ENCODE measurements at places on chromosomes 3 and 15. TPM values are rescaled to one million over a fixed set of nuclear protein-coding genes. Genes with fewer than 3 reads are reported as not detected.

- DNase-seq = no peak
Observed at GRCh38 chr3:18591120-18591519, 166.0 kb upstream of the SATB1 start.

GRCh38 chr3:71584394-71585011 is 975 bp upstream of the FOXP1 start:
- peak; percentile 67 for DNase-seq

The ICE2 gene
- polyA plus RNA-seq = 93.7 TPM

The KIF23 gene
- polyA plus RNA-seq = 35.0 TPM

The WDR93 gene
- polyA plus RNA-seq = 3.4 TPM

DNA sequence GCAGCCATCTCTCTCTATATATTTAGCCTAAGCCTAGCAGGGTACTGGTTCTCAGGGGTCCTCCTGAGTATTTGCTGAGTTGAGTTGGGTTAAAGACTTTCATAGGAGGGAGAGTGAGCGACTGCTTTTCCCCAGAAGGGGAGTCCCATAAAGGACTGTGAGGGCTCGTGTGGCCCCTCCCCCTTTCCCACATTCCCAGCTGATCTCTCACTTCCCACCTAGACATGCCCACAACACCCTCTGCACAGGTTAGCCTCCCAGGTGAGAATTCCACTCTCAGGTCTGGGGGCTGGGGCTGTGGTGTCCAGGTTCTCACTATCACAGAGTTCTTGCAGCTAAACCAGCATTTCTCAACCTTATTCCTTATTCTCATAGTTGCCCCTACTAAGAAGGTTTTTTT is 15.8 kb downstream of the EPHB1 start:
- no peak for DNase-seq

- no peak for DNase-seq
Observed at GRCh38 chr3:150627557-150627956, 24.4 kb downstream of the SELENOT start.

The FRMD5 gene
- 1.9 TPM for polyA plus RNA-seq

GRCh38 chr3:131453533-131453932 is 49.2 kb downstream of the MRPL3 start:
- DNase-seq = no peak

GRCh38 chr3:67497746-67498145 is 156.7 kb downstream of the SUCLG2 start:
- DNase-seq = no peak

The MESP2 gene
- 0.44 TPM for polyA plus RNA-seq

Measured in renal pelvis (tissue), 12 donors.